NCI-H1694 (cell line): ENCODE measurements at places on chromosomes 11 and 22.

DNA sequence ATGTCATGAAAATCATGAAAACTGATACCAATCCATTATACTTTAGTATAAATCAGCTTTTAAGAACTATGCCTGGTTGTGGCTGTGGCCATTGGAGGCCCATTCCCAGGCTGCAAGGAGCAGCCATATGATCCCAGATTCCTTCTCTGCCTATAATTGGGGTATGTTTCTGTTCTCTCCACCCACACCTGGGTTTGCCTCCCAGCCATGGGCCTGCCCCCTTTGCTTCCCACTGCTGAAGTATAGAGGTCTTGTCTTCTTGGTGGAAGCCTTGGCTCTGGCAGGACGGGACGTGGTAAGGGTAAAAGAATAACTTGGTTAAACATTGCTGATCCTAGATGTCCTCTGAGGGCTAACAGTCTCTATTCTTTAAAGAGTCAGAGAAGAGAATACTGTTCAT is 2.4 kb downstream of the MICAL2 start:
- no peak for DNase-seq

DNA sequence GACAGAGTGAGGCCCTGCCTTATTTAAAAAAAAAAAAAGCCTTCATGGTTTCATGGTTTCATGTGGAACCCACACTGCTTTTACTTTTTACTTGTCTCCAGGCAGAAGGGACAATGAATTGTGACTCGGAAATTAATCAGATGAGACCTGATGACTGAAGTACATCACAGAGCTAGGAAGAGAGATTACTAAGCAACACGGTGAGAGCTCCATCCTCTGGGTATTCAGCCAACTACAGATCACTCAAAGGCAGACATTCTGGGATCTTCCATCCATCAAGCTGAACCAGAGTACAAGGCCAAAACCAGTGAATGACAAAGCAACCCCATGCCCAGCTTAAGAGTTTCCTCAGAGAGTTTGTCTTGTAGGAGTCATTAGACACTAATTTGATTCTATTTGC is 433.2 kb downstream of the SOX6 start:
- DNase-seq = no peak

- DNase-seq = no peak
Observed at GRCh38 chr11:16382638-16383380, 26.5 kb upstream of the SOX6 start.

DNA sequence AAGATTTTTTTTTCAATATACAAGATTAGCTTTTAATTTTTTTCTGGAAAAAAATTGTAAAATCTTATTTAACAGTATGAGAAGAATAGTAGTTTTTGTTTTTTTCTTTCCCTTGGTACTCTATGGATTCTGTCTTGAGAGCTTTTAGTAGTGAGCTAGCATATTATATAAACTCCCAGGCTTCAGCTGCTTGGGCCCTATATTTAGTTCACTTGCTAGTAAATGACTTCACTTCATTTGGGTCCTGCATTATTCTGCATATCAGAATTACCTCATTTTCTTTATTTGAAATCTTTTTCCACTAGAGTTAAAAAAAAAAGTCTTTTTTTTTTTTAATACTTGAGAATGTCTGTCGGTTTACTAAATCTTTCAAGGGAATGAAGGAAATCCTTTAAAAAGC is 33.1 kb downstream of the HIPK3 start:
- DNase-seq = no peak

- DNase-seq = no peak
Observed at GRCh38 chr11:79160791-79161403, 279.9 kb downstream of the TENM4 start.

DNA sequence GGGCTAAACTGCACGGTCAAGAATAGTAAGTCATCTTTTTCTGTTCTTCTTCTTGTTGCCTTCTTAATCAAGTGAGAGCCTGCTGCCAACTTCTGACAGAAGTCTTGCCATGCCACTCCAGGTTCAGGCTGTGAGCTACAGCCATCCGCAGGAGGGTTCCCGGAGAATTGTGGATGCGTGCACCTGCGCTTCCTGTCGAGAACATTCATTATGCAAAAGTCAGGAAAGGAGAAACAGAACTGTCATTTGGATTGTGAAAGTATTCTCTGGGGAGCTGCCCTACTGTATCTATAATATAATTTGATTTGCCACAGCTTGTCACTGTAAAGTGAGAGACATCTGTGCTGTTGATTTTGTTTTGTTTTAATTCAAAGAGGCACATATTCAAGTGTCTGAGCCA is 12.3 kb downstream of the IL17RA start:
- DNase-seq = peak; percentile 19

- DNase-seq = no peak
Observed at GRCh38 chr11:12528487-12528886, 145.7 kb upstream of the TEAD1 start.

GRCh38 chr11:88555829-88556202 is 218.3 kb upstream of the CTSC start:
- DNase-seq = no peak

DNA sequence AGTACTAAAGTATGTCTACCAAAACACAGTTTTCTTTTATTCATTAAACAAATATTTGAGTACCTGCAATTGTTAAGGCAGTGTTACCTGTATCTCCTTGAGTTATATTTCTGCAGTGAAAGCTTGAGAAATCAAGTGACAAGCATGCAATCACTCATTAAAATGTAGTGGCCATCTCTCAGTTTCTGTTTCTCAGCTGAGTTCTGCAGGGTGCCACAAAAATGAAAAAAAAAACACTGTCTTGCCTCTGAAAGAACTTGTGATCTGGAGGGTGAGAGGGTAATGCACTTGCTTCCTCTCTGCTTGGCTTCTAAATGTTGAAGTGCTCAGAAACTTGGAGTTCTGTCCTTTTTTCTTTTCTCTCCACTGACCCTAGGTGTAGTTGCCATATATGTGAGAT is 6.8 kb downstream of the QSER1 start:
- DNase-seq = no peak

GRCh38 chr11:16876837-16877236 is 137.4 kb downstream of the PLEKHA7 start:
- DNase-seq = no peak

DNA sequence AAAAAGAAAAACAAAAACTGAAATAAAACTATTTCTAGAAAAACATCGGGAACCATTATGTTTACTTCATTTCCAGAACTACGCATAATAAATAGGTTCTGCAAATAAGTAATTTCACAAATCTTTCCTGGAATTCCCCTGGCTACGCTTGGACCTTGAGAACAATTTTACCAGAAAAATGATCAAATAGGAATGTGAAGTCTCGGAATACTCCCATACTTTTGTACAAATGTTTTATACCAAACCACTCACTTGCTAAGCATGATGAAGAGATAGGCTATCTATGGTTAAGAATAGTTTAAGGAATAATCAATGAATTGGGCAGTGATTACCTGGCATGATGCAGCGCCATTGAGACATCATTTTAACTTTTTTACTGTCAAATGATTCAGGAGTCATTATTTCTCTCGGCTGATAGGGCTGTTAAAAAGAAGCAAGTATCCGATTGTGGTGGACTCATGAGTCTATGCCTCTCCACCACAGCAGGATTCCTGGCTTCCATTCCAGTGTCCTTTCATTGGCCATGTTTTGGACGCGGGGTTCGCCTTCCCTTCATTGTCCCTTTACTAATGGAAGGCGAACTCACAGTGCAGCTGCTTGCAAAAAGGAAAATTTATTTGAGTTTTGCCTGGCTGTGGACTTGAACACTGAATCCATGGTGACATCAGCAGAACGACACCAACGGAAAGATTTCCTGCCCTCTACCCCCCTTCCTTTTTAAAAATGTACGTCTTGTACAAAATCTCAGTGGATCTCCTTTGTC is 39.9 kb upstream of the BLID start:
- no peak for DNase-seq

DNA sequence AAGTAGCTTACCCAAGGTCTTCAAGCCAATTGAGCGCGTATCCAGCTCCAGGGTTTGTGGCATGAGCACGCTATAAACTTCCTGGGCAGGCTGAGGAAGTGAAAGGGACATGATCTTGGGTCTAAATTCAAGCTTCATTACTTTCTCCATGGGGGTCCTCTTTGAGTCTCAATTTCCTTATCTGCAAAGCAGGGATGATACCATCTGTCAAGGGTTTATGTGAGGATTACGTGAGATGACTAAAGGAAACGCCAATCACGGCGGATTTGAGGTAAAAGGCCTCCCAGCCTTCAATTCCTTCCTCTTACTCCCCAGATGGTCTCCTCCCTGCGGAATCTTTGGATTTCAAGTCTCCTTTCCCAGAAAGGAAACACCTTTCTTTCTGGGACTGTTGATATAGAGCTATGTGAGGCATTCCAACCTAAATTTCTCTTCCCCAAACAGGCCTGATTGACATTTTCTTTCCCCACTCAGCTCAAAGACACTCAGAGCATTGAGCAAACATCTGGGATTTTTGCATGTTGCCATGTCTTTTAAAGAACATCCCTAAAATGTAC is 474.4 kb downstream of the INSC start:
- DNase-seq = no peak

- no peak for DNase-seq
Observed at GRCh38 chr22:23278883-23279675, 98.8 kb downstream of the BCR start.

DNA sequence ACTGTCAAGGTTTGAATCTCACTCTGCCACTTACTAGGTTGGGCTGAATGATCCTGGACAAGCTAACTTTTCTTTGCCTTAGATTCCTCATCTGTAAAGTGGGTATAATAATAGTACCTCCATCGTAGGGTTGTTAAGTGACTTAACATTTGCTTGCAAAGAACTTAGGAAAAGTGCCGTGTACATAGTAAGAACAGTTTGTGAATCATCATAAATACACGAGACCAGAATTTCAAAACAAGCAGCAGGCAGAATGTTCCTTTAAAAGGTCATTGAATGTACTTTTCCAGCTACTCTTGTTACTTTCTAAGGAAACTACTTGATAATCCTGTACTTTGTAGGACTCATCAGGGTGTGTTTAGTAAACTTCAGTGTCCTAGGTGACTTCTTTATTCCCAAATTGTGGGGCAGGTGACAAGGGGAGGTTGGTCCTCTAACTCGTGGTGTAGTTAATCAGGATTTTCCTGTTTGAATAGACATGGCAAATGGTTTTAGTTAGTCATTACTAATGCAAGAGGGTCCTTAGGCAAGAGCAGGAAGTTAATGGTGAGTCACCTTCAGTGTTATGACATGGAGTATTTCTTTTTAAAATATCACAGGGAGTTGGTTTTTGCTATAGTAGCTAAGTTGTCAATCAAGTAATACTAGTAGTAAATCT is 67.9 kb downstream of the YAP1 start:
- no peak for DNase-seq

- peak; percentile 32 for DNase-seq
Observed at GRCh38 chr22:50236731-50237409, 8.0 kb downstream of the TUBGCP6 start.

- no peak for DNase-seq
Observed at GRCh38 chr11:43931717-43932039, 10.8 kb upstream of the C11orf96 start.
